ENCODE measurements at places on chromosomes 3 and 15. TPM values are rescaled to one million over a fixed set of nuclear protein-coding genes. Genes with fewer than 3 reads are reported as not detected.

GRCh38 chr15:91099616-91099994 lies 452 bp upstream of the SV2B start:
- no peaks in the 10 kb centered on the region for H3K36me3 ChIP-seq
- H3K27me3 ChIP-seq, result peaks cover 18% of the 10 kb centered on the region
- no peaks in the 10 kb centered on the region for H3K4me1 ChIP-seq
- peak overlapping the region; percentile 51 for H3K4me3 ChIP-seq

DNA sequence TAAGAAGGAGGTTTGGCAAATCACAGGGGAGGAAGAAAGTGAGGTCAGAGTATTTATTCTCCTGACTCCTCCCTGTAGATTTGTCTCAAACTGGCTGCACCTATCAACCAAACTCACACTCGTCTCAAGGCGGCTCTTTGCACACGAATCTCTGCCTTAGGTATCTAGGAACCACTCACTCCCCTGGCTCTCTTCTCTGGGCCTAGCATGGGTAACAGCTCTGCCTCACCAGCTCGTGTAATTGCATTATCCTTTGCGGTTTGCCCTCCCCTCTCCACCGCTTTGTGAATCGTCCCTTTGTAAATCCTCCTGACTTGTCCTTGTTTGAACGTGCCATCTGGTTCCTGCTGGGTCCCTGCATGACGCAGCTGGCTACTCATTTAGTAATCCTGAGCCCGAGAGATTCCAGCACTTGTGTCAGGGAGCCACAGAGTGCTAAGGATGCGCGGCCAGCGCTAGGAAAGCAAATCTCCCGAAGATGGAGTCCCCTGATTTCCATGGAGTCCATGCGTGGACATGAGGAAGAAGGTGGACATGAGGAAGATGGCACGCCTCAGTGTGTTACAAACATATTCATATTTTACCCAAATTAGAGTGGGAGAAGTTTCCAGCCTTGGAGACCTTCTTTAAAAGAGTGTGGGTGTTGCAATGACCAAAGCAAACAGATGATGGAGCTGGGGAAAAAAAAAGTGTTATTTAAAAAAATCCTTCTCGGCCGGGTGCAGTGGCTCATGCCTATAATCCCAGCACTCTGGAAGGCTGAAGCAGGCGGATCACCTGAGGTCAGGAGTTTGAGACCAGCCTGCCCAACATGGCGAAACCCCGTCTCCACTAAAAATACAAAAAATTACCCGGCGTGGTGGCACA lies 26.7 kb downstream of the NRROS start:
- H3K36me3 ChIP-seq, result no peaks in the 10 kb centered on the region
- no peak for DNase-seq
- peaks cover 4% of the 10 kb centered on the region for H3K4me1 ChIP-seq

DNA sequence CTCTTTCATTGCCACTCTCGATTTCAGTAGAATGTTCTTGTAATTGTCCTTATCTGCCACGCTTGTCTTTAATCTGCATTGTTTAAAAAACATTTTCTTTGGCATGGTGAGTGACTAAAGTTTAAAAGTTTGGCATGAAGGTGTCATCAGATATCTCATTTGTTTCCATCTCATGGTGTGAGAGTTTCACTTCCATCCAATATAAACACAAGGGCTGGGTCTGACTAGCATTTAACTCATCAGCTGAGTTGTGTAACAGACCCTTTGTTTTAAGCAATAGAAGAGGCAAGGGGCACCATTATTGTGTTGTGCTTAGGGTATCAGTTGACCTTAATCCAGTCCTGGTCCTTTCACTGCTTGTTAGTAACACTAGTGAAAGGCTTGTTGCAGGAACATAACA lies 49.9 kb upstream of the IL12A start:
- no peaks in the 10 kb centered on the region for H3K36me3 ChIP-seq
- H3K4me1 ChIP-seq, result peaks cover 8% of the 10 kb centered on the region
- H3K4me3 ChIP-seq, result no peak overlapping the region
- no peak for DNase-seq
- no peaks in the 10 kb centered on the region for H3K27me3 ChIP-seq

GRCh38 chr3:128804811-128805155 lies 74.6 kb upstream of the ACAD9 start:
- H3K27me3 ChIP-seq, result no peaks in the 10 kb centered on the region
- H3K36me3 ChIP-seq, result peaks cover 3% of the 10 kb centered on the region
- DNase-seq, result no peak
- H3K4me1 ChIP-seq, result peaks cover 28% of the 10 kb centered on the region

- no peak overlapping the region for H3K27ac ChIP-seq
- no peak for DNase-seq
- H3K36me3 ChIP-seq, result no peaks in the 10 kb centered on the region
- no peaks in the 10 kb centered on the region for H3K27me3 ChIP-seq
- H3K4me1 ChIP-seq, result no peaks in the 10 kb centered on the region
- H3K4me3 ChIP-seq, result no peak overlapping the region
These were observed 2.0 kb downstream of the SLC22A14 start for GRCh38 chr3:38283810-38284755.

DNA sequence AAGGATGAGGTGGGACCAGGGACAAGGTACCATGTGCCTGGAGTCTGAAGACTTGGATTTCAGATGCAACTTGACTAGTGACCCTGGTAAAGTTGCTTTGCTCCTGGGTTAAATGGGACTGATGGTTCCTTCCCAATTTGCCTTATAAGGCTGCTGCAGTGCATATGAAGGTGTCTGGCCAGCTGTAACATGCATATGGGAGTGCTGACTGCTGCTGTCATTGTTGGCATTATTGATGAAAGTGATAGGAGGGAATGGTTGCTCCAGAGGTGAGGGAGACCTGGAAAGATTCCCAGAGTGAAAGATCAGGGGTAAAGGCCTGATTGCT lies 20.5 kb downstream of the CYP8B1 start:
- no peaks in the 10 kb centered on the region for H3K4me1 ChIP-seq
- H3K4me3 ChIP-seq, result no peak overlapping the region
- no peaks in the 10 kb centered on the region for H3K36me3 ChIP-seq
- no peaks in the 10 kb centered on the region for H3K27me3 ChIP-seq
- no peak for DNase-seq
- no peak overlapping the region for H3K27ac ChIP-seq

GRCh38 chr15:78208887-78209645 lies 25.3 kb downstream of the ACSBG1 start:
- H3K4me1 ChIP-seq, result no peaks in the 10 kb centered on the region
- H3K27ac ChIP-seq, result no peak overlapping the region
- no peaks in the 10 kb centered on the region for H3K27me3 ChIP-seq
- DNase-seq, result no peak
- no peaks in the 10 kb centered on the region for H3K36me3 ChIP-seq

DNA sequence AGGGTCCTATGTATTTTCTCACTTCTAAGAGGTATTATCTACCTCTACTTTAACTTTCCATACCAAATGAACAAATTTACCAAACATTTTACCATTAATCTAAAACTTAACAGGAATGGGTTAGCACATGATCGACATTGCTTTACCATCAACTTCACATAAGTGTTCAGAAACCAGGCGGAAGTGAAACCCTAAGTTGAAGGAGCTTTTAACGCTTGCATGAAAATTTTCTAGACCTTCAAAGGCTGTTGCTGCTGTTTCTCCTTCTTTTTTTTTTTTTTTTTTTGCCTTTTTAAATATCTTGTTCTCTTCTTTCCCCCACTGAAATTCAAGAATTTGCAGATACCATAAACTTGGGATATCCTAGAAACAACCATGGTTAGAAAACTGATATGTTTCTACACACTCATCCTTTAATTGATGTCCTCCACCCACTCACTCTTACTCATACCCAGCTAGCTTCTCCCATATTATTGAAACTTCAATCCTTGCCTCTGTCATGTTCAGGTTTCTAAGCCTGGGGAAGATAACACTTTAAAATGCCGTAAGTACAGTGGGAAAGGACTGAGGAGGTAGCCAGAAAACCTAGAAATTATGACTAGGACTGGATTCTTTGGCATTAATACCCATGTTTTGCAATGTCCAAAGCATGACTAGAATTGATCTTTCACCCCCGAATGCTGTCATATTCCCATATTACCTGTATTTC lies 24.7 kb downstream of the MYO5A start:
- H3K36me3 ChIP-seq, result no peaks in the 10 kb centered on the region
- peak overlapping the region; percentile 39 for H3K4me3 ChIP-seq
- peak; percentile 51 for DNase-seq
- peak overlapping the region; percentile 62 for H3K27ac ChIP-seq
- H3K4me1 ChIP-seq, result peaks cover 6% of the 10 kb centered on the region

DNA sequence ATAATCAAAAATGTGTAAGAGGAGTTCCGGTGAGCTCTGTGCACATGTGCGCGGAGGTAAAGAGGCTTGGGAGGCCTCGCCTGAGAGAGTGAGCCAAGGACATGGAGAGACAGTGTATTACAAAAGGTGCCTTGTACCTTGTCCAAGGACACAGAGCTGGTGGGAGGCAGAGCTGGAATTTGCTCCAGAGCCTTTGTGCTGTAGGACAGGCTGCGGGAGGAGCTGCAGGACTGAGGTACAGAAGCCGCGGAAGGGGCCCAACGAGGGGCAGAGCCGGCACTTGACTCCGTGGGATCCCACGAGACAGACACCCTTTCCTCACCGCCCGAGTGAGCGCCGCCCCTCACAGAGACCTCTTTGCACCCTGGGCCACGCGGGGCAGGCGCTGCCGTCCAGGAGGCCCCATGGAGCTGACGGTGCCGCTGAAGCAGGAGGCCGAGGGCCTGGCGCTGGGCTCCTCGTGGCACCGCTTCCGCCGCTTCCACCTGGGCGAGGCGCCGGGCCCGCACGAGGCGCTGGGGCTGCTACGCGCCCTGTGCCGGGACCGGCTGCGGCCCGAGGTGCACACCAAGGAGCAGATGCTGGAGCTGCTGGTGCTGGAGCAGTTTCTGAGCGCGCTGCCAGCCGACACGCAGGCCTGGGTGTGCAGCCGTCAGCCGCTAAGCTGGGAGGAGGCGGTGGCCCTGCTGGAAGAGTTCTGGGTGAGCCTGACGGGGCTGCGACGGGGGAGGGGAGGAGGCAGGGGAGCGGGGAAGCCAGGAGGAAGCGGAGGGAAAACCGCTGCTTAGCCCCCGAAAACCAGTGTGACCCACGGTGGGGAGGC lies 68.7 kb downstream of the SLTM start:
- H3K4me3 ChIP-seq, result no peak overlapping the region
- DNase-seq, result no peak
- H3K27me3 ChIP-seq, result no peaks in the 10 kb centered on the region
- H3K36me3 ChIP-seq, result no peaks in the 10 kb centered on the region

DNA sequence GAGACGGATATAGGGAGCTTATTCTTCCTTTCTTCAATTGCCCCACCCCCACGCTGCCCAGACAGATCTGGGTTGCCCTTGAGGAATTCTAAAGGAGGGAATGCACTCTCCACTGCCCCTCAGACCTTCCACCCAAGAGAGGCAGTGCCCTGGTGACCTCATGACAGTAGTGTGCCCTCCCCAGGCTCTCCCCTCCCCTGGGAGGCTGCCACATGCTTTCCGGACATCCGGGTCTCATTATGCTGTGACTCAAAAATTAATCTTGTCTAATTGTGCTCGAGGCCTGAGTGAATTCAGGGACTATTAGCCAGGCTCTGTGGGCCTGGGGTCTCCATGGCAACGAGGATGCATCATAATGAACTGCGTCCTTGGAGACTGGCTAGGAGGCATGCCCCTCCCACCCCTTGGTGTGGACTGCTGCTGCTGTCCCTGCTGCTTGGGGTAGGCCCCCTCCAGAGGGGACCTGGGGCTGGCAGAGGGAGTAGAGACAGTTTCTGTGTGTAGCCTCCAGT lies 20.8 kb downstream of the CORO2B start:
- no peaks in the 10 kb centered on the region for H3K4me1 ChIP-seq
- H3K27me3 ChIP-seq, result no peaks in the 10 kb centered on the region
- no peaks in the 10 kb centered on the region for H3K36me3 ChIP-seq
- H3K4me3 ChIP-seq, result no peak overlapping the region
- DNase-seq, result no peak

- DNase-seq, result no peak
- H3K27me3 ChIP-seq, result no peaks in the 10 kb centered on the region
- no peaks in the 10 kb centered on the region for H3K4me1 ChIP-seq
- no peak overlapping the region for H3K4me3 ChIP-seq
These were observed 26.8 kb downstream of the SLITRK3 start for GRCh38 chr3:165169368-165169767.

- H3K27me3 ChIP-seq, result no peaks in the 10 kb centered on the region
- H3K4me3 ChIP-seq, result no peak overlapping the region
- H3K36me3 ChIP-seq, result no peaks in the 10 kb centered on the region
- no peaks in the 10 kb centered on the region for H3K4me1 ChIP-seq
- no peak for DNase-seq
These were observed 85.1 kb downstream of the EFL1 start for GRCh38 chr15:82177291-82178010.

GRCh38 chr15:39585389-39585841 lies 4.5 kb downstream of the THBS1 start:
- DNase-seq, result no peak
- no peaks in the 10 kb centered on the region for H3K4me1 ChIP-seq
- peaks cover 5% of the 10 kb centered on the region for H3K27me3 ChIP-seq
- no peaks in the 10 kb centered on the region for H3K36me3 ChIP-seq
- no peak overlapping the region for H3K4me3 ChIP-seq

GRCh38 chr3:187662848-187663409 lies 7.3 kb downstream of the SST start:
- no peaks in the 10 kb centered on the region for H3K36me3 ChIP-seq
- no peaks in the 10 kb centered on the region for H3K4me1 ChIP-seq
- no peak for DNase-seq
- no peak overlapping the region for H3K4me3 ChIP-seq

- H3K27ac ChIP-seq, result peak overlapping the region; percentile 73
- DNase-seq, result no peak
- H3K4me1 ChIP-seq, result peaks cover 25% of the 10 kb centered on the region
- peak overlapping the region; percentile 83 for H3K4me3 ChIP-seq
- peaks cover 36% of the 10 kb centered on the region for H3K36me3 ChIP-seq
These were observed 675 bp downstream of the RBM15B start for GRCh38 chr3:51391566-51392354.

DNA sequence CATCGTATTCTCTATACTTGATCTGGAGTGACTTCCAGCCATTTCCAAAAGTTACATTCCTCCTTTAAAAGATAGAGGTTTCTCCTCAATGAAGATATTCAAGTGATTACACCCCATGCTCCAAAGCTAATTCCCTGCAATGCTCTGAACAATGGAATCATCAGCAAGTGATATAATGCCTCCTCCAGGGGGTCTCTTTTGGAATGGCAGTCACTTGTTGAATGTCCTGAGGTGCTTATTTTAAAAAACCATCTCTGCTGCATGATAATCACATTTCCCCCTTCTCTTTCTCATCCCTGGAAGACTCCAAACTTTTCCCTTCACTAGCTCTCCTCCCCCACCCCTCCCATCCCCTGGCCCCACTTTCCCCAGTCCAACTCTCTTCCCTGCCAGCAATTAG lies 2.6 kb downstream of the LHFPL4 start:
- no peaks in the 10 kb centered on the region for H3K27me3 ChIP-seq
- no peaks in the 10 kb centered on the region for H3K36me3 ChIP-seq
- H3K4me3 ChIP-seq, result no peak overlapping the region
- no peak for DNase-seq
- H3K4me1 ChIP-seq, result no peaks in the 10 kb centered on the region

Gene CIDEC
- total RNA-seq, result not detected

Gene ZNF770
- total RNA-seq, result 34.4 TPM

Gene PLAAT1
- not detected for total RNA-seq

Gene DYNLT2B
- 21.9 TPM for total RNA-seq

Gene SLITRK3
- not detected for total RNA-seq

Gene CPLX3
- not detected for total RNA-seq

Gene VPS13C
- total RNA-seq, result 50.2 TPM

Gene LRRIQ4
- total RNA-seq, result 0.15 TPM

Gene ZWILCH
- 28.0 TPM for total RNA-seq

Gene DGKG
- 4.7 TPM for total RNA-seq

Gene ZNF80
- not detected for total RNA-seq

Gene LYZL4
- total RNA-seq, result not detected
